ENCODE measurements at places on chromosomes 6 and 20. TPM values are rescaled to one million over a fixed set of nuclear protein-coding genes. Genes with fewer than 3 reads are reported as not detected.

The EPB41L1 gene
- 0.30 TPM for total RNA-seq

The C20orf202 gene
- total RNA-seq: not detected

- no peak for DNase-seq
These were observed 49.3 kb downstream of the ARFGEF2 start for GRCh38 chr20:48970681-48971365.

- DNase-seq: no peak
These were observed 141.3 kb upstream of the HMGN3 start for GRCh38 chr6:79375635-79376337.

DNA sequence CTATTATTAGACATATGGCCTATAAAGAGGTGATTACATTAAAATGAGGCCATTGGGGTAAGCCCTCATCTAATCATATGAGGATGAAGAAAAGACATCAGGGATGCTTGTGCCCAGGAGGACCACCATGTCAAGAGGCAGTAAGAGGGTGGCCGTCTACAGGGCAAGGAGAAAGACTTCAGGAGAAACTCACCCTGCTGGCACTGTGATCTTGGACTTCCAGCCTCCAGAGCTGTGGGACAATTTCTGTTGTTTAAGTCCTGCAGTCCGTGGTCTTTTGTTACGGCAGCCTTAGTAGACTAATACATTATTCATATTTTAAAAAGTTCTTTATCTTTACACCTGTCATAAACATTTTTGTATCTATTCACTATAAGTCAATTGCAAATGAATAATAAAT lies 290.0 kb downstream of the PRL start:
- no peak for DNase-seq

DNA sequence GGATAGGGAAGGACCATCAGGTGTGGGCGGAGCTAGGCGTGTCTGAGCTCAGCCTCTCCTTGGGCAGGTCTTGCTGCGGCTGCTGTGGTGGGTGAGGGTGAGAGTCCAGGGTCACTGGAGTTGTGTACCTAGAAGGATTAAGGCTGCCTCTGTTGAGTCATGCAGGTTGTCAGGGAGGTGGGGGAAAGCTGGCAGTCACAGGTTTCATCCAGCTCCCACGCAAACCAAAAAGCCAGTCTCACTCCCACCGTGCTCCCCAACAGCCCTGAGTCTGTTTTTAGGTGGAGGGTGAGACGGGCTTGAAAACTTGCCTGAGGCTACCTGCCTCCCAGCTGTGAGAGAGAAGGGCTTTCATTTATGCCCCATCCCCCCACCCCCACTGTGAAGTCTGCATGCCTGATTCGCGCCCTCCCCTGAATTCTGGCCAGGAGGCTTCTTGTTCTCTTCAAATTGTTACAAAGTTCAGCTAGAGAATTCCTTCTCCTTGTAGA lies 161.5 kb downstream of the MYLK4 start:
- no peak for DNase-seq

DNA sequence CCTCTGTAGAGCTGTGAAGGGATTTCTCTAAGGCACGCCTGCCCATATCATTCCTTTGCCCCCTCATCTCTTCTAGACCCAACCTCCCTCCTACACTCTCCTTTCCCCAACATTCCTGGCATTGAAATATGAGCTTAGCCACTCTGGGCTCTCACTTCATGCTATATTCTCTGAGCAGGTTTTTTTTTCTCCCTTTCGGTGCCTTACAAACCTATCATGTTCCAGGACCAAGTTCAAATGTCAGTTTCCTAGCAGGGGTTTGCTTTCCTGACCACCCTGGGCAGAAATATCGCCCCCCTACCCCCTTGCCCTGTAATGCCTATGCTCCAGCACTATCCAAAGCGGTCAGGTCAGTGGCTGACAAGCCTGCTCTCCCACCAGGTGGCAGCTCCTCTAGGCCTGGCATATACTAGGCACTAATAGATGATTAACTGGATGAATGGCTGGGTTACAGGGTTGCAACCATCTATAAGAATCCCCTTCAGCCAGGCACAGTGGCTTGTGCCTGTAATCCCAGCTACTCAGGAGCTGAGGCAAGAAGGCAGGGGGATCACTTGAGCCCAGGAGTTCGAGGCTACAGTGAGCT lies 25.7 kb upstream of the AAR2 start:
- no peak for DNase-seq

DNA sequence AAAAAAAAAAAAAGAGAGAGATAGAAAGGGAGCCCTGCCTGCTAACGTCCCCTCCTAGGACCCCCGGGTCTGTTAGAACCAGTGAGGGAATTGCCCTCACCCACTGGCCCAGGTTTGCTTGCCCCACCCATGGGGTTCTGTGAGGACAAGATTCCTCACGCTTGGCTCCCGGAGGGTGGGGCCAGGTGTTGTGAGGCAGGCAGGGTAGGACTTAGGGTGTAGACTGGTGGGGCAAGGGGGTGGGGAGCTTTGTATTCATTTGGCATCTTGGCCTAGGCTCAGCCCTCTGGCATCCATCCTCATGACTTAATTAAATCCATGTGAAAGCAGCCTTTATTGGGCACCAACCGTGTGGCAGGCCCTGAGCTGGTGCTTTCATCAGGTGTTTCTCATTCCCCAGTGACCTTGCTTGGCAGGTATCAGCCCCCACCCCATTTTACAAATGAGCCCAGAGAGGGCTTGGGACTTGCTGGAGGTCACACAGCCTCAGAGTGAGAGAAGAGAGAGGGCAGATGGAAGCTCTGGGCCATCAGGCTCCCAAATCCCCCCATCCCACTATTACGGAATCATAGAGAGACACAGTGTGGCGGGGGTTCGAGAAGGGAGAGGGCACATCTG lies 19.0 kb downstream of the RAB44 start:
- DNase-seq: no peak

GRCh38 chr20:1735417-1736089 lies 78.0 kb upstream of the SIRPG start:
- DNase-seq: peak; percentile 2

GRCh38 chr6:42689371-42689770 lies 33.0 kb downstream of the PRPH2 start:
- DNase-seq: no peak

GRCh38 chr20:45305262-45305661 lies 1.4 kb upstream of the RBPJL start:
- no peak for DNase-seq

DNA sequence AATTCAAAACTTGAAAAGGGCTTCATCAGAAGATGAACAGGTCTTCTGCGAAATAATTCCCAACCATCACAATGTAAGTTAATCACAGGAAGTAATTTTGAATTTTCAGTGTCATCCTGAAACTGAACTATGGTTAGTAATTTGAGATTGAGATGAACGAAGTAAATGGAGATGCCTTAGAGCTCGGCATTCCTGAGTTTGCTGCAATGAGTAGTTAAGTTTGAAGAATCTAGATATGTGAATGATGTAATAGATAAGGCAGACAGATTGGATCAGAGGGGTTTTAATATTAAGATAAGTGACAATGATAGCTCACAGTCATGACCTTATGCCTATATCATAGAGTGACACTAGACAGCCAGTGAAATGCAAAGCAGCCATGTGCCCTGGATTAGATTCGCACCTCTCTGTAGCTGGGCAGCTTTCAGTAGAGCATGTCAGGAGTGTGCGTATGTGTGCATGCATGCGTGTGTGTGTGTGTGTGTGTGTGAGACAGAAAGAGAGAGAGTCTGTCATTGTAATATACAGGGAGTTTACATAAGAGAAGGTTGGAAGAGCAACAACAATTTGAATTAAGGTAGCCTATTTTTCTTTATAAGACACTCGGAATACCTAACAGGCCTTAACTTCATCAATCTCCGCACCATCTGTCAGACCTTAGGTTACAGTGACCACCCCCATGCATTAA lies 233.0 kb downstream of the GMPR start:
- peak; percentile 35 for DNase-seq
